ENCODE measurements at places on chromosomes 5 and 9.
A peak's percentile ranks its signal among the peaks of the same experiment; 100 is the strongest.

DNA sequence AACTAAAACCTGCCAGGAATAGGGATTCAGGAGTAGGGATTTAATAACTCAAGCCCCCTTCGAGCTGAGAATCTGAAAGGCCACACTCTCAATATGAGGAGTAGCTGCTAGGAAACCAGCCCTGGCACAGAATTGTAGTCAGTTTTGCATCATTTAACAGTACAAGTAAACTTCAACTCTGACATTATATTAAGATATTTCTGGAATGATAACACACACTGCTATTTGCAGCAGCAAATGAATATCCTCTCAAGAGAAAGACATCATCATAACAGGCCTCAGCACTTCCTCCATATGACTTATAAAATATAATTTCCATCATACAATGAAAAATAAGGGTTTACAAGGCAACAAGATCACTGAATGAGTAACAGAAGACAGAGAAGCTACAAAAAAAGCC, 138.2 kb upstream of the RFX3 start:
- no peak for DNase-seq

GRCh38 chr9:107615321-107615720, 125.8 kb upstream of the KLF4 start:
- no peak for DNase-seq

DNA sequence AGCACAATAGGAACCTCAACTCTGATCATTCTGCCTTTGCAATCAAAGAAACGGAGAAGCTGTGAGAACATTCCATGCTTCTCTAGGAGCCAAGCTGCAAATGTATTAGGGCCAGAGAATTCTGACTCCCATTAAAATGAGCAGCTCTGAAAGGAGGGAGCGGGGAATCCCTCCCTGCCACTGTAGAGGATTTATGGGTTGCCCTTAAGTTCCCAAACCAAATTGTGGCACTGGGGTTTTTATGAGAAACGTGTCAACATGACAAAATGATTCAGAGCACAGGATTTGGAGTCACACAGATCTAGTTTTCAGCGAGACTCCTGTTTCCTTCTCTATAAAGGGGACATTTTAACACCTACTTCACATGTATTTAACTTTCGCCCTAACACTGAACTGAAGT, 1.8 kb downstream of the IL6ST start:
- peak; percentile 47 for DNase-seq

DNA sequence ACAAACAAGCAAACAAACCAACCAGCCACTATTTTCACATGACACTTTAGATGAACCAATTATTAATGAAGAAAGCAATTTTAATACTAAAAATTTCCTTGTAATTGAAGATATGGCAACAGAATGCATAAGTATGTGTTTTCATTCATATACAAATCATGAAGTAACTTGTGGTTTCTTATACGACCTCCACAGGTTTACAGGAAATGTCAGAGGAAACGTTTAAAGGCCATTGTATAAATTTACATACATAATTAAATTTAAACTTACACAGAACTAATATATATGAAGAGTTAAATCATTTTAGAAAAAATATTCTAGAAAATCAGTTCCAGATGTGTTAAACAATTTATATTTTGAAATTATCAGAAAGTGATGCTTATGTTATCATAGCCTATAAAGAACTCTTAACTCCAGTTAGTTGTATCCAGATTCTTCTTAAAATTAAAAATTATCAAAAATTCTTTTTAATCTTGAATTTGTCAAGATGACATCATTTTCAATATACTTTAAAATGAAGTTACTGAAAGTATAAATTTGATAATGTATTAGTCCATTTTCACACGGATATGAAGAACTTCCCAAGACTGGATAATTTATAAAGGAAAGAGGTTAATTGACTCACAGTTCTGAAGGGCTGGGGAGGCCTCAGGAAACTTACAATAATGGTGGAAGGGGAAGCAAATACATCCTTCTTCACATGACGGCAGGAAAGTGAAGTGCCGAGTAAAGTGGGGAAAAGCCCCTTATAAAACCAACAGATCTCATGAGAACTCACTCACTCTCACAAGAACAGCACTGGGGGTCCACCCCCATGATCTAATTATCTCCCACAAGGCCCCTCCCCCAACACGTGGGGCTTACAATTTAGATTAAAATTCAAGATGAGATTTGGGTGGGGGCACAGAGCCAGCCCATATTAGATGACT, 192.0 kb downstream of the PIK3R1 start:
- no peak for DNase-seq

- no peak for DNase-seq
Observed at GRCh38 chr9:72623156-72623555, 101.7 kb downstream of the TMC1 start.

DNA sequence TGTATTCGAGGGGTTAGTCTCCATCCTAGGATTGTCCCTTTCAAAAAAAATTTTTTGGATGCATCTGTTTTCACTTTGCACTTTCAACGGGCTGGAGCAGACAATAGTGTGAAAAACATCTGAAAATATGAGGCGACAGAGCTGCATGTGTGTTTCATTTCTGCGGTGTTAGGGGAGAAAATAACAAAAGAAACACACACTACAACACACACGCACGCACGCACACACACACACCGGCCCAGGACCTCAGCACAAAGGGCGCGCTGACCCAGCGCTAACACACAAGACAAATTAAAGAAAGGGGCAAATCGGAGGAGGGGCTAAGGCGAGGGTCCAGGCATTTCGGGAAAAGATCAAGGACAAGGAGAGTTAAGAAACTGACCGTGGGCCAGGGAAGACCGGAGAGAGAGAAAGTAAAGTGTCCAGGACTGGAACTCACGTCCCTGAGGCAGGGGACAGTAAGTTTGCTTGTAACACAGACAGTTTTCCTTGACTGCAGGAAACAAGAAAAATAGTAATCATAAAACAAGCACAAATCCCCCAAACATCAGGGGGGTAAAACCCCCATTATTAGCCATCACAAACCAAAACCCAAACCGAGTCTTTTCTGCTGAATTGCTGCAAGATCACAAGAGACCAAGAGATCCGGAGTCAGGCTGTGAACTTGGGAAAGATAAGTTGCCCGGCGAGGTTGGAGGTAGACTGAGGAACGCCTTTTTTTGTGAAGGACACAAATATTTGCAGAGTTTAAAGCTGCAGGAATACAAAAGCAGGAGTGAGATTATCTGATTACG, 302.1 kb downstream of the PARP8 start:
- no peak for DNase-seq

GRCh38 chr5:92890841-92891244, 690.2 kb downstream of the NR2F1-AS1 start:
- DNase-seq, result no peak

GRCh38 chr5:98771382-98772109, 1.9 kb upstream of the RGMB start:
- peak; percentile 95 for DNase-seq

- DNase-seq, result no peak
Observed at GRCh38 chr9:91694081-91694870, 255.8 kb downstream of the ROR2 start.

GRCh38 chr9:84993105-84993504, 323.6 kb downstream of the NTRK2 start:
- no peak for DNase-seq

DNA sequence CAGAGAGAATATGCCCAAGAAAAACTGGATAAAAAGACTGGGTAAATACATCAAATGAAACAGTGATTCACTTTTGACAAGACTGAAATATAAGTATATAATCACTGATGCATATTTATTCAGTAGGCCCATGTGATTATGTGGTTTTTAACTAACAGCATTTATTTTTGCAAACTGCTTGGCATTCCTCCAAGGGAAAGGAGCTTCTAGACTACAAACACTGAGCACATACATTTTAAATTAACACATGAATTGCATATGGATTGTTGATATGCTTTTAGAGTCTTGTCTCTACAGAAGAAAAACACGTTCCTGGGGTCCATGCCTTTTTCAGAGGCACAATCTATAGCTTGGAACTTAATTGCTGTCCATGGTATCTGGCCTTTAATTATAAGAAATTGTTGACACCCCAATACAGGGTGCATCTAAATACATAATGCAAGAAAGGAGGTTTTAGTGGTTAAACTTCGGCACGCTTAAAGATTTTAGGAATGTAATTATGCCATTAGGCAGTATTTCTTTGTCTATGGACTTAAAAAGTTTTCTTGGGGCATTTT, 6.9 kb upstream of the MEIKIN start:
- DNase-seq, result no peak

DNA sequence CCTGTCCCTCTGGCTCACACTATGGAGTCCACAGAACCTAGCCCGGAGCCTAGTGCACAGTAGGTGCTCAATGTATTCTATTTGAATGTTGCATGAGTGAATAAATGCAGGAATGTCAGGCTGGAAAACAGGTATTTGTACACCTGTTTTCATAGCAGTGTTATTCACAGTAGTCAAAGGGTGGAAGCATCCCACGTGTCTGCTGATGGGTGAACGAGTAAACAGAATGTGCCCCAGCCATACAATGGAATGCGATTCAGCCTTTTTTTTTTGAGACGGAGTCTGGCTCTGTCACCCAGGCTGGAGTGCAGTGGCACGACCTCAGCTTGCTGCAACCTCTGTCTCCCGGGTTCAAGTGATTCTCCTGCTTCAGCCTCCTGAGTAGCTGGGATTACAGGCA, 31.5 kb upstream of the IER5L start:
- no peak for DNase-seq

GRCh38 chr5:134101686-134102439, 12.6 kb upstream of the TCF7 start:
- DNase-seq, result peak; percentile 38

DNA sequence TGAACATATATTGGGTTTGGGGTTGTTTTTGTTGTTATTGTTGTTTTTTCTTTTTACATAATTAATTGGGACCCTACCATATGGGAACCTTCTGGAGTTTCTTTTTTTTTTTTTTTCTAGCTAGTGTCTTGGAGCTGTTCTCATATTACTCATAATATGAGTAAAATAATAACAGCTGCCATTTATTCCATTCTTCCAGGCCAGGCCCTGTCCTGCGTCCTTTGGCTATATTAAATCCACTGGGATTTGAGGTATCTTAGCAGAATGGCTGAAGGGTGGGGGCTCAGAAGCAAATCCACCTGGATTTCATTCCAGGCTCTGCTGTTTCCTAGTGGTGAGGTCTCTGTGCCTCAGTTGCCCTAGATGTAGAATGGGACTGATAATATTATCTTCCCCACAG, 47.2 kb upstream of the RPL26L1 start:
- no peak for DNase-seq

- DNase-seq, result no peak
Observed at GRCh38 chr5:93053825-93054224, 527.2 kb downstream of the NR2F1-AS1 start.

GRCh38 chr9:80994892-80995291, 694.5 kb downstream of the TLE1 start:
- DNase-seq, result peak; percentile 62

GRCh38 chr9:96874947-96875460, 20.7 kb upstream of the ZNF782 start:
- peak; percentile 94 for DNase-seq

GRCh38 chr9:120978987-120979386, 52.4 kb upstream of the TRAF1 start:
- DNase-seq, result no peak

DNA sequence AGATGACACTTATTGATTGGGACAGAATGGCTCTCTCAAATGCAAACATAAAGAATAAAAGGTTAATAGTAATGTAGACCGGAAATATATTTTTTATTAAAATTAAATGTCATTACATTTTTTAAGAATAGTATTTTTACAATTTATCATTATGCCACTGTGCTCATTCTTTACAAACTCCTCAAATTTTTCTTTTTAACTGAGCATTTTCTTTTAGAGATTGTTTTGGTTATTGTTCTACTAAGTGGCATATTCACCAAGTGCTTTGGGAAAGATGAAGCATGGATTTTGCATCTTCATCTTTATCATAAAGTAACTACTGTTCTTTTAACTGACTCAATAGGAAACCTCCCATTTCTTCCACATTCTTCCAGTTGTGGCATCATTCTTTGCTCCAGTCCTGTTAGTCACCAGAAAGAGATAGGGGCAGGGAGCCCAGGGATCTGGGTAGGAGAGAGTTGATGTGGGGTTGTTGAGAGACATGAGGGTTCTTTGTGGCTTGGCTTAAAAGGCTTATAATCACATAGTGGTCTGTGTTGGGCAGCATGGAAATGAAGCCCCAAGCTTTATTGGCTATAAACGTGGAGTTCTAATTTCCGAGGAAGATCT, 69.8 kb downstream of the SYK start:
- DNase-seq, result no peak

DNA sequence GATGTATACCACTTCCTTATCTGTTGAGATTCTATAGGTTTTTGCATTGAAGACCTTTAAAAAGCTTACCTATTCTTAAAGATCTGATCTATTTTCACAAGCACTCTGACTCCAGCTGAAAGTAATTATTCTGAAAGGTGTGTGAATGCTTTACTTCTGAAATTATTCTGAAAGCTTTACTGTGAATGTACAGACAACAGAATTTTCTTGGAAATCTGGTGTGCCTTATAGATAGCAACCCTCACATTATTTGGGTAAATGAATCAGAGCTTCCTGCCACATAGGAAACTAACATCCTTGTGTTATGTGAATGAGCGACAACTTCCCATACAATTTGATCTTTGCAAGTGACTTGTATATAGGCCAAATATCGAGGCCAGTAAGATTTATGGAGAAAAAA, 6.5 kb downstream of the CDO1 start:
- DNase-seq, result no peak

DNA sequence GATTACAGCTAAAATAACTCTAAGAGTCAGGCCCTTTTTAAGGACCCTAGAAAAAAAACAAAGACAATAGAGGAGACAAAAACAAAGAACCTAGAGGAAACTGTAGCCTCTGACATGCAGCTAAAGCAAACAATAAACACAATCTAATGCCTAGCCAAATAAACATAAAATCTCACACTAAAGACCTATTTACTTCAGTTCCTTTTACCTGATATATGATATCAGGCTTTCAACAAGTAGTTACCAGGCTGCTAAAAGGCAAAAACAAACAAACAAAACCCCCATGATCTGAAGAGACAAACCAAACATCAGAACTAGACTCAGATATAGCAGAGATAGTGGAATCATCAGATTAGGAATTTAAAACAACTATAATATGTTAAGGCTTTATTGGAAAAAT, 226.5 kb upstream of the POU5F2 start:
- no peak for DNase-seq
